ENCODE measurements at places on chromosomes 2 and 18.
A peak's percentile ranks its signal among the peaks of the same experiment; 100 is the strongest.

- DNase-seq, result no peak
Measured at GRCh38 chr2:175180701-175181103, 808 bp downstream of the ATP5MC3 start.

- DNase-seq, result peak; percentile 84
Measured at GRCh38 chr2:178008636-178009289, 63.8 kb downstream of the PDE11A start.

GRCh38 chr2:67649331-67650261 lies 252.5 kb downstream of the ETAA1 start:
- no peak for DNase-seq

DNA sequence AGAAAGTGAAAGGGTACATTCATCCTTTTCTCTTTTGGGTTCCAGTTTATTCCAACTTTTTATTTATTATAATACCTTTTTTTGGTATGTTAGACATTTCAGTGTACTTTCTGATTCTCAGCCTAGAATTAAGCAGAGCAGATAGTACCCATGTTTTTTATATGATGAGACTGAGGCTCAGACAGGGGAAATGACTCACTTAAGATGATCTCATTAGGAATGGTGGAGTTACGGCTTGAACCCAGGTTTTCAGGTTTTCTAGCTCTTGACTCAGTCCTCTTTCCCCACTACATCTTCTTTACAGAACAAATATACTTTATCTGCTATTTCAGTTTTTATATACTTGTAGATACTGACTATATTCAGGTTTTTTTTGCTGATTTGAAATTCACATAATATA lies 51.7 kb upstream of the OTX1 start:
- no peak for DNase-seq

DNA sequence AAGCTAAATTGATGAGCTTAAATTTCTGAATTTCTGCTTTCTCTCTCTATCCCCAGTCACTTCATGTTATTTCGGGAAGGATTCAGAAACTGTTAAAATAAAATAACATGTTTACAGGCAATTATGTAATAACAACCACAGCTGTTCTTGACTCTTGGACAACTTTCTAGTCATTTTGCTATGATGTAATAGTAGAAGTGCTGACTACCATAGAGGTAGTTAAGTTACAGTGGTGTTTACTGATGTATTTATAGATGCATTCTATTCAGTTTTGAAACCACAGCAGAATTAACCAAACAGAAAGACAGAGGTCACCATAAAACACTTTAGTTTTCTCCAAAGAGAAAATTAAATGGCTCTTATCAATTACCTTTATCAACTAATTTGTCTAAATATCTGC lies 1292.0 kb upstream of the CHAC2 start:
- DNase-seq, result no peak
